ENCODE measurements at places on chromosomes 7 and 10.

DNA sequence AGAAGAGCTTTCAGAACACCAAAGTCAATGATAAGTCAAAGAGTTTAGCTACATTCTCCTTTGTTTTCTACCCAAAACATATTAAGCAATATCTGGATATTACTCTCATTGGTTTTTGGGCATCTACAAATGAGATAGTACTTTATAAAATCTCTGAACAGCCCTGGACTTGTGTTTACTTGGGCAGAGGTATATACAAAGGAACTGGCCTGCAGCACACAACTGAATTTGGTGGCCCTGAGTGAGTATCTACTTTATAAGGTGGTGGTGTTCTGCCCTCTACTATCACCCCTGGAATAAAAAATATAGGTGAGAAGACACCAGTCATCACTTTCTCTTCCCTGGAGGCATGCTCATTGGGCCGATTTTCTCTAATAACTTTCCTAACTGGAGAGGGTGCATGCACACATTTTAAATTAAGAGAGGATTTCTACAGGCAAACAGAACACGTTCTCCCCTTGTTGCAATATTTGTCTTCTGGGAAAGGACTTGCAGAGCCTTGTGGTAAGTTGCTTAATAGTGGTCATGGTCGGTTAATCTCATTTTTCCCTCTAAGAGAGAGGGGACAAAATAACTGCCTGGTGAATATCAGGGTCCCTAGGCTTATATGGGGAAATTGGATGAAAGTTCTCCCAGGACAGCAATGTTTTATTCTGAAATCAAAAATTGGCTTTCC is 41.1 kb downstream of the OTUD1 start:
- DNase-seq = no peak

GRCh38 chr10:123581656-123582055 is 84.5 kb upstream of the GPR26 start:
- DNase-seq = no peak

GRCh38 chr10:75244487-75245353 is 9.0 kb upstream of the COMTD1 start:
- DNase-seq = no peak

DNA sequence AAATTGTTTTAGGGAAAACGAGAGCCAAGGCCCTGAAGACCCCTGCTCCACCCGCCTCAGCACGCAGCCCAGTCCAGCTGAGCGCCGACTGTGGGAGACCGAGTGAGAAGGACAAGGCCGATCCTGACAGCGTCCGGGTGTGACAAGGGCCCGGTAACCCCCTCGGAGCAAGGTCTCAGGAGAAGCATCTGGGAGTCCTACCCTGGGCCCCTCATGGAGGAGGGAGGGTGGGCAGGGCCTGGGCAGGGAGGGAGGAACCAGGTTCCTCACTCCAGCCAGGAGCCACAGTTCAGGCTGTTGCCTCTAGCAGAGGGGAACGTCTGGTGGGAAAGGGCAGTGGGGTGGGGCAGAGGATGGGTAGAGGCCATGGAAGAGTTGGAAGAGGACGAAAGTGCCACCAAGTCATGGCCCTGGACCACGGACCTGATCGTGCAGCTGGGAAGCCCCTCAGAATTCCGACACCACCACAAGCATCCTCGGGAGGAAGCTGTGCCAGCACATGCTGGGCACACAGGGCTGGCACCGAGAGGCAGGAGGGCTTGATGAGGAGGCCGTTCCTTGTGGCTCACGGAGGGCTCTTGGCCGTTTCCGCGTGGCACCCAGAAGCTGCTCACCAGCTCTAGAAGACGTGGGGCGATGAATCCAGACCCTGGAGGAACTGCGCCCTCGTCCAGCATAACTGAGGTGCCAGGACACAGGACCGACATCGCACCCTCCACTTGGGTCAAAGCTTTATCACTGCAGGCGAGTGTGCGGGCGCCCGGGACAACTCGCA is 2.2 kb upstream of the KNDC1 start:
- no peak for DNase-seq

GRCh38 chr7:40760293-40760964 is 625.6 kb downstream of the SUGCT start:
- no peak for DNase-seq

- DNase-seq = no peak
Observed at GRCh38 chr7:127946111-127946510, 85.1 kb downstream of the LRRC4 start.

- DNase-seq = no peak
Observed at GRCh38 chr7:40782836-40783235, 648.0 kb downstream of the SUGCT start.

DNA sequence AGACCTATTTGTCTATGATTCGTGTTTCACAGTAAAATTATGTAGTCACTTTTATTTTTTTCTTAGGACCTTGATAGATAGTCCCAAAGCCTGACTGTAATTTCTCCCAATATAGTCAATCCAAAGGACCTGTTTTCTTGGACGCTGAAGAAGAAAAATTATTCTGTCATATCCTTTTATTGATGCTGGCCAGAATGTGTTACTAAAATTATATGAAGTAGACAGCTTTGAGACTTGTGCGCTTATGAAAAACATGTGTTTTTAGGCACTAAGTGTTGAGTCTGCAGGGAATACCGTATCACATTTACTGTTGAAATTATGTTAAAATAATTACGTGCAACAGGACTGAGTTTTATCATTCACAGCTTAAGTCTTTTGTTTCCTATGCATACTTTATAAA is 17.9 kb downstream of the TES start:
- DNase-seq = no peak

DNA sequence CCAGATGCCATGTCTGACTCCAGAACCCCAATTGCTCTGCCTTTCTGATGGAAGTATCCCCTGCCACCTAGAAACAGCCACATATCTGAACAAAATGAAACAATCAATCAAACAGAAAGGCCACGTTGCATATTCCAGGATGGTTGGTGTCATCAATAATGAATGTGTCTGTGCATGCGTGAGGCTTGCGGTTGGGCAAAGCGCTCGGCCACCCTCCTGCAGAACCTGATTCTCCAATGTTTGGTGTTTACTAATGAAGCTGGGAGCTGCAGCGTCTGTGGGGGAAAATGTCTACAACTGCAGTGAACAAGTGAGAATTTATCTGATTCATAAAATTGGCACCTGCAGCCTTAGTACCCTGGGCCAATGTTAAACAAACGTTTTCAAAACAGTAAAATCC is 121.2 kb upstream of the ADARB2 start:
- DNase-seq = no peak

DNA sequence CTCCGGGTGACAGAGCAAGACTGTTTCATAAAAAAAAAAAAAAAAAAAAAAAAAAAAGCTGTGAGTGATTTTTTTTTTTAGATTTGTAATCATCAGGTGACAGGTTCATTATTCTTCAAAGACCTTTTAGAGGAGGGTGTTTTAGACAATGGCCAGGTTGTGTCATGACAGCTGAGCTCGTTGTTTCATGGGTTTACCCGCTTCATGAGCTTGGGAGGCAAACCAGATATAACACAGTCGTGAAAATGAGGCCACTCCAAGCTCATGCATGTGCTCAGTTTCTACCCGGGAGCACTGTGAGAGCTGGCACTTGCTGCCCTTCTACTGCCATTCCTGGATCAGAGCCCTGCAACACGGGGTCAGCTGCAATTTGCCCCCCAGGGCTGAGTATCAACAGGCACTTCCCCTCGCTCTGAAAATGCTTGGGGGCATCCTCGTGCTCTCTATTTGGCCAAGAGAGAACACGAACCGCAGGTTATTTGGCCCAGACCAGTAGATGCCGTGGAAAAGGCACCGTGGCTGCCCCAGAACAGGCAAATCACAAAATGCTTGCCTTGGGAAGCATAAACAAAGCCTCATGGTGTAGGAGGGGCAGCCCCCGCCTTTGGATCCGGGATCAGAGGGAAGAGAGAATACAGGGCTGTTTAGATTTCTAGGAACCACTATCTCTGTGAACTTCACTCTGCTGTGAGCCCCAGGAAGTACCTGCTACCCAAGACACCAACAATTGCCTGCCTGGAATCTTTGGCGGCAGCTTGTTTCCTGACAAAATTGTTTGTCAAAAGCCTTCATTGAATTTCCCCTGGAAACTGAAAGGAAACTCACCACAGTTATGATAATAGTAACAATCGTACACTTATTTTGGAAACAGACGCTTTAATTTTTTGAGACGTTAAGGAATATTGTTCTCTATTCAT is 371.0 kb downstream of the FRMD4A start:
- DNase-seq = no peak

- DNase-seq = no peak
Observed at GRCh38 chr7:28738412-28738811, 219.7 kb downstream of the TRIL start.

GRCh38 chr10:112184379-112184778 is 814 bp upstream of the GPAM start:
- no peak for DNase-seq

- DNase-seq = no peak
Observed at GRCh38 chr7:9680713-9681112, 1247.3 kb downstream of the NXPH1 start.

- no peak for DNase-seq
Observed at GRCh38 chr7:68800316-68800715, 798.0 kb upstream of the AUTS2 start.

- DNase-seq = no peak
Observed at GRCh38 chr10:5776136-5776880, 36.9 kb downstream of the GDI2 start.

GRCh38 chr10:25130906-25131305 is 43.9 kb upstream of the GPR158 start:
- no peak for DNase-seq

GRCh38 chr7:92749327-92749755 is 87.0 kb downstream of the CDK6 start:
- DNase-seq = no peak

- DNase-seq = no peak
Observed at GRCh38 chr10:66788178-66788987, 137.5 kb upstream of the LRRTM3 start.

- no peak for DNase-seq
Observed at GRCh38 chr7:33334349-33334748, 205.0 kb downstream of the BBS9 start.

DNA sequence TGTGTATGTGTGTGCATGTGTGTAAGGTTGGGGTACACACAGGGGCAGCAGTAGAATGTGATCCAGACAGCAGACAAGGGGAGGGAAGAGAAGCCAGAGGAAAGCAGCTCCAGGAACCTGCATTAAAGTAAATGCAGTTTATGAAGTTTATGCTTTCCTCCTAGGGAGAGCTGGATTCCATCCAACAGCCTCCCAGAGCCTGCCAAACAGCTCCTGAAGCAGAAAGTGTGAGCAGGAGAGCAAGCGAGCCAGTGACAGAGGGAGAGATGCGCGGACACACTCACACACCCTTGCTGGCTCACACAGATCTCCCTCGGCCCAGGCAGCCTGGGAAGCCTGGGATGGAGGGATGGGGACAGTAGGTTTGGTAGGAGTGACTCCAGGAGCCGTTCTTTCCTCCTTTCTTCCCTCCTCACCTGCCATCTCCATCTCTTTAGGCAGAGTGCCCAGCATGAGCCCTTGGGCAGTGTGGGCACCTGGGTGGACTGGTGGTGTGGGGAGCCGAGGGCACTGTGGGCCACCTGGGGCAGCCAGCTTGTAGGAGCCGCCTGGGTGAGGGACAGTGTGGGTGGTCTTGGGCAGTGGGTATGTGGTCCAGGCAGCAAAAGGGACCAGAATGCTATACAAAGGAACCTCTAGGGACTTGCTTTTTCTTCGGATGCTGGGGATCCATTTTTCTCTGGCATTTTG is 46.1 kb downstream of the PAX2 start:
- DNase-seq = no peak

DNA sequence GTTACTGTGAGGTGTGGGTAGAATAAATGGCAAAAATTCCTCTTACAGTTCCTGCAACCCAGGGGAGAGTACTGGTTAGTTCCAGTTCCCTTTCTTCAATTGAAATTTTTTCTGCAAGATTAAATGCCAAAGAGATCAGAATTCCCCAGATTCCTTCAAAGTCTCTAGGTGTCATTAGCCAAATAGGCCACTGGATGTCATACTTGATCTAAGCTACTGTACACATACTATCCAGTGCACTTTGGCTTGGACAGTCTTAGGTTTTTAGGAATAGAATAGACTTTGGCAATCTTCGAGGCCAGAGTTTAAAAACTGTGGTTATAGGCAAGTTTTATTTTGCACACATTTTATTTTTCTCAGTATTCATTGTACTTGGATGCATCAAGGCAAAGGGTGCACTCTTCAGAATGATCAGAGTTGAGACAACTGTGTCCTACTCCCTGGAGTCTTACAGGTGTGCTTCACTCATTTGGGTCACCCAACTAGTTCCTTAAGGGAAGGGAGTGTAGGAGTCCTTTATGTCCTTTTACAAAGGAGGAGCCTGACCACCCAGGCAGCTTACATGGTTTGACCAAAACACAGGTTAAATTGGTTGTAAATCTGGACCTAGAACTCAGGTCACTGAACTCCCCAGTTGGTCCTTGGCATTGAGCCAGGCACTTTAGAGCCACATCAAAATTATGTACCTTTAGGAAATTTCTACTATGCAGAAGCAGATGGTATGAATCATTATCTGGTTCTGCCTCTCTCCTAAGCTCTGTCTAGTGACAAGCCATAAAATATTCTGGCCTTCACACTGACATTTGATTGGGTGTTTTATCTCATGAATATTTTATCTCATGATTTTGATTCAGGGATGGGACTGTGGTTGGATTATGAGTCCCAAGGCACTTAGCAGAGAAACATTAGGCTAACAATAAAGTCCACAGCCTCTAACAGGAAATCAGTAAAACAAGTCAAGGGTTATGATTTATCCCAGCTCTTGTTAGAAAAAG is 49.5 kb downstream of the ASAH2B start:
- no peak for DNase-seq
